Tibial nerve (tissue), 4 donors: ENCODE measurements at places on chromosomes 13 and 19. TPM values are rescaled to one million over a fixed set of nuclear protein-coding genes. Genes with fewer than 3 reads are reported as not detected.

DNA sequence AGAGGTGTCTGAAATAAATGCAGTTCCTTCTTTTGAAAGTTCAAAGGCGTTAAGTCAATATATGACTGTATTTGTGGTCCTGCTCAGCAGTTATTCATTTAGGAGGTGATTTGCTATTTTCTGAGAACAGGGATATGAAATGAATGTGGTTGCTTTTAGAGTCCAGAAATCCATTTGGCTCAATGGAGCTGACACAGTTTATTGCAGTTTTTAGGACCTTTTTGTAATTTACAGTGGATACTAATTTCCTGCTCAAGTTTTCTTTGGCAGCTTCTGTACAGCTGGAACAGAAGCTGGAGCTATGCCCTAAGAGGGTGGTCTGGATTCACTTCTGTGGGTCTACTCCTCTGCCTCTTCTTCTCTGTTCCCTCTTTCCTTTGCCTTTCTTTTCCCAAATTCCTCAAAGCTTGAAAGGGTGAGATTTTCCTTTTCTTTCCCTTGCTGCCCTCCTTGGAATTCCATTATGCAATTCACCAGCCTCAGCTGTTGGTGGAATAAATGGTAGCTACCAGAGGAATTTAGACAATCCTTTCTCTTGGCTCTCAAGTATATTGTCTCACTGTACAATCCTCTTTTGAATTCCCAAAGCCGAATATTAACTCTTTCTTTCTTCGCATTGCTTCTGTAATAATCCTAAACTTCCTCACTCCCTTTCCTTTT is 39.9 kb downstream of the ITGBL1 start:
- DNase-seq: no peak

DNA sequence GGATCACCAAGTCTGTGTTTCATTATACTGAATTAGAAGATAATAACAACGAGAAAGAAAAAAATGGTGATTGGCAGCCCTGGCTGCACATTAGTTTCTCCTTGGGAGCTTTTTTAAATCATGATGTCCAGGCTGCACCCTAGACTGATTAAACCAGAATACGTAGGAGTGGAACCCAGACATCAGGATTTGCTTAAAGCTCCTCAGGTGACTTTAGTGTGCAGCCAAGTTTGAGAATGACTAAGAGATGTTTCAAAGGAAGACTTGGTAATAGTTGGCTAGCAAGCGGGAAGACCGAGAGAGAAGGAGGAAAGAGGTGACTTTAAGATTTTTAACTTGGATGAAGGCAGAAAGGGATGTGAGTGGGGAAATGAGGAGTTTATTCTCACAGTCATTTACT is 71.4 kb upstream of the SERP2 start:
- no peak for DNase-seq

DNA sequence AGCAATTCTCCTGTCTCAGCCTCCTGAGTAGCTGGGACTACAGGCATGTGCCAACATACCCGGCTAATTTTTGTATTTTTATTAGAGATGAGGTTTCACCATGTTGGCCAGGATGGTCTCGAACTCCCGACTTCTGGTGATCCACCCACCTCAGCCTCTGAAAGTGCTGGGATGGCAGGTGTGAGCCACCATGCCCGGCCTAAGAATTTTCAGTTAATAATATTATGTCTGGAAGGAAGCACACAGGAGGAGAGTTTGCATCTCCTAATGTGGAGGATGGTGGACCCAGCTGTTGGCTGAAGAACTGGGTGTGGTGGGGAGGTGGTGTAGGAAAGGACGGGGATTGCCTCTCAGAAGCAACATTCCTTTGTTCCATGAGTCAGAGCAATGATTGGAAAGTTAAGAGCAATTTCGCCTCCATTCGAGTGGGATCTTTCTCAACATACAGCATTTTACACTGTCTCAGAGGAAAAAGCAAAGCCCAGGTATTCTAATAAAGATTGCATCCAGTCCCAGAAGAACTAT is 11.9 kb downstream of the PDCD2L start:
- DNase-seq: no peak

ADGRE3 gene
- not detected for total RNA-seq

GRCh38 chr13:47220453-47221140 is 323.7 kb upstream of the HTR2A start:
- no peak for DNase-seq

KLK13 gene
- 0.63 TPM for total RNA-seq

ZNF83 gene
- total RNA-seq: 86.2 TPM

DNA sequence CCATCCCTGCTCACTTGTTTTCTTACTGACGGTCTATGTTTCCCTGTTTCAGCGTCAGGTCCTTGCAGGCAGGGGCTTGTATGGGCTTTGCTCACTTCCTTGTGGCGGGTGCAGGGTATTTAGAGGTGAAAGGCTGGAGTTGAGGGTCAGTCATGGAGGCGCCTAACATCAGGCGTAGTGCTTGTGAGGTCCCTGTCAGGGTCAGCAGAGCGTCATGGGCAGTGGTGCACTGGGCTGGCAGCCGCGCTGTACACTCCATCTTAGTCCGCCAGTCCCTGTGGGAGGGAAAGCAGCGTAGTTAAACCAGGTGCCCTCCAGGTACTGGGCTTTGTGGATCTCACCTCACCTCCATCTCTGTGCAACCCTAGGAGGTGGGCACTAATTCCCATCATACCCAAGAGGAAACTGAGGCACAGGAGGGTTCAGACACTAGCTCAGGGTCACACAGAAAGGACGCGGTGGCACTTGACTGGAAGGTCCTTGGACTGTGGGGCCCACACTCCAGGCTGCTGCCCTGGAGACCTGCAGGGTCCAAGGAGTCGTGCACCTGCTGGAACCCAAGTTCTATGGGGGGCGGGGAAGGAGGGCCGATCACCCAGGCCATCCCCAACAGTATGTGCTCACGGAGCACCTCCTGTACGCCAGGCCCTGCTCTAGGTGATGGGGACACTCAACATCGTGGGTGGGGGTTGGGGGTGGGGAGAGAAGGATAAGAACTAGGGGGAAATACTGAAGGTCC is 4.6 kb downstream of the GRAMD1A start:
- no peak for DNase-seq

DNA sequence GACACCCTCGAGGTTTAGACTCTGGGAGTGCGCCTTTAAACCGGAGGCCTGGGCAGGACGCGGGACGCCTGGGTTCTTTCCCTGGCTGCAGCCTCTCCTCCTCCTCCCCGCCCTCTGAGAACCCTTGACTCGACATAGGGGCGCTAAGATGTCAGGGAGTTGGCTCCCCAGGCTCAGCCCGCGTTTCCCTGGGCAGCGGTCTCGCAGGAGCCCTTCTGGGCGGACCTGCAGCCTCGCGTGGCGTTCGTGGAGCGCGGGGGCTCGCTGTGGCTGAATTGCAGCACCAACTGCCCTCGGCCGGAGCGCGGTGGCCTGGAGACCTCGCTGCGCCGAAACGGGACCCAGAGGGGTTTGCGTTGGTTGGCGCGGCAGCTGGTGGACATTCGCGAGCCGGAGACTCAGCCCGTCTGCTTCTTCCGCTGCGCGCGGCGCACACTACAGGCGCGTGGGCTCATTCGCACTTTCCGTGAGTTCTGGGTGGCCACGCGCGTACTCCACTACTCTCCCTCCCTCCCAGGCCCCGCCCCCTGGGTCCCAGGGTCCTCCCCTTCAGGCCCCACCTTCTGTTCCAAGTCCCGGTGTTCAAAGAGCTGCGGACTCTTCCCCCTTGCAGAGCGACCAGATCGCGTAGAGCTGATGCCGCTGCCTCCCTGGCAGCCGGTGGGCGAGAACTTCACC is 1.3 kb downstream of the ICAM5 start:
- no peak for DNase-seq

FGF21 gene
- not detected for total RNA-seq

AMH gene
- total RNA-seq: 0.59 TPM

FAM216B gene
- total RNA-seq: not detected

DNA sequence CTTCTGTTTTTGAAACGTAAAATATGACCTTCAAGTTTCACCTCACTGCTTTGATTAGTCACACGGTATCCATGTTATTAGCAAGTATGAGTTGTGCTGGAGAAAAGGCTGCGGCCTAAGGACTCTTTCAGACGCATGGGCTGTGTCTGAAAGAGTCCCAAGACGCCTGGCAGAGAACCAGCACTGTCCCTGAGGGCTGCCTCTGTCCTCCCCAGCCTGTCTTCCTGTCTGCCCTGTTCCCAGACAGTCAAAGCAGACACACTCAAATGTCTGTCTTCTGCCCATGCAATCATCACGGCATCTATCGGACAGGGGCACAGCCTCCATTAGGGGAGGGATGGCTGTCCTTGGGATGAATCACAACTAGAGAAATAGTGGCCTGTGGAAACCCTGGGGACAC is 65.5 kb downstream of the DPY19L3 start:
- no peak for DNase-seq

- DNase-seq: no peak
Measured at GRCh38 chr13:42997381-42997780, 5.3 kb upstream of the EPSTI1 start.

CRB3 gene
- not detected for total RNA-seq
